Type B pancreatic cell (in vitro differentiated cells): ENCODE measurements at places on chromosomes 7 and 10. TPM values are rescaled to one million over a fixed set of nuclear protein-coding genes. Genes with fewer than 3 reads are reported as not detected.

The CASTOR2 gene
- total RNA-seq, result 42.8 and 70.3 TPM in 2 replicates

The OR2A1 gene
- total RNA-seq, result 0.38 TPM in 1 of 2 replicates, not detected in the other

The CALHM1 gene
- 0.17 TPM in 1 of 2 replicates, not detected in the other for total RNA-seq

The TEX47 gene
- total RNA-seq, result not detected in 2 replicates

The NUTM2B gene
- 1.00 and 1.2 TPM in 2 replicates for total RNA-seq

The LRRN3 gene
- 4.9 and 12.9 TPM in 2 replicates for total RNA-seq

The SEPTIN7 gene
- 156 and 200 TPM in 2 replicates for total RNA-seq

The PCLO gene
- 6.7 and 9.5 TPM in 2 replicates for total RNA-seq

The PRSS37 gene
- total RNA-seq, result not detected in 2 replicates

The LDB1 gene
- total RNA-seq, result 80.8 and 115 TPM in 2 replicates
